ENCODE measurements at places on chromosomes 5 and 9. TPM values are rescaled to one million over a fixed set of nuclear protein-coding genes. Genes with fewer than 3 reads are reported as not detected.

Gene DIRAS2
- total RNA-seq = not detected

DNA sequence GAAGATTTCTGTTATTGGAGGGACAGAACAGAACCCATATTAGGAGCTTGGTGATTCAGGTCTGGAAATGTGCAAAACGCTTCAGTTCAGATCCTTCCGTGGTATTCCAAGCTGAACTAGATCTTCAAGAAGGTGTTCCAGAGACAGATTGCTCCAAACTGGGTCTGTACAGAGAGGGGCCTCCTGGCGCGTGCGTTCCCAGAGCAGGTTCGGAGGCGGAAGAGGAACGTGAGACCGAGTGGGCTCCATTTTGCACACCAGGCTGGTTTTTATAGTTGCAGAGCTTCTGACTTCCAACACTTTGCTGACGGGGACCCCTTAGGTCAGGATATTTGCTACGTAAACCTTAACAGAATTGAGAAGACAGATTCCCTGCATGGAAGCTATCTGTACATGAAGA lies 16.7 kb upstream of the RPL26L1 start:
- DNase-seq = no peak

Gene GRXCR2
- total RNA-seq = 2.7 TPM

DNA sequence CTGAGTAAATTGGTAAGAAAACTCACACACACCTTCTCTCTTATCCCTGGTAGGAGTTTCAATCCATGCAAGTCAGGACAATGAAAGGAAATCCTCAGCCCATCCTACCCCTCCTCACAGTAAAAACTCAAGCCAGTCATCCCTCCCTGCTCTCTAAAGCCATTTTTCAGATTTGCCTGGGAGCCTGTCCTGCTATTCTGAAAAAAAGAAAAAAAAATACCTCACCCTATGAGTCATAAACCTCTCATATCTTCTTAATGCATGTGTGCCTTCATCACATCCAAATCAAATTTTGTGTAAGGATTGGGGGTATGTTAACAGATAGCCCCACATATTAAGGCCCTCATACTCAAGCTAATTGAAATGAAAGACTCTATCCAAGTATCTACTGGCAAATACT lies 14.1 kb downstream of the UGT3A2 start:
- DNase-seq = no peak

DNA sequence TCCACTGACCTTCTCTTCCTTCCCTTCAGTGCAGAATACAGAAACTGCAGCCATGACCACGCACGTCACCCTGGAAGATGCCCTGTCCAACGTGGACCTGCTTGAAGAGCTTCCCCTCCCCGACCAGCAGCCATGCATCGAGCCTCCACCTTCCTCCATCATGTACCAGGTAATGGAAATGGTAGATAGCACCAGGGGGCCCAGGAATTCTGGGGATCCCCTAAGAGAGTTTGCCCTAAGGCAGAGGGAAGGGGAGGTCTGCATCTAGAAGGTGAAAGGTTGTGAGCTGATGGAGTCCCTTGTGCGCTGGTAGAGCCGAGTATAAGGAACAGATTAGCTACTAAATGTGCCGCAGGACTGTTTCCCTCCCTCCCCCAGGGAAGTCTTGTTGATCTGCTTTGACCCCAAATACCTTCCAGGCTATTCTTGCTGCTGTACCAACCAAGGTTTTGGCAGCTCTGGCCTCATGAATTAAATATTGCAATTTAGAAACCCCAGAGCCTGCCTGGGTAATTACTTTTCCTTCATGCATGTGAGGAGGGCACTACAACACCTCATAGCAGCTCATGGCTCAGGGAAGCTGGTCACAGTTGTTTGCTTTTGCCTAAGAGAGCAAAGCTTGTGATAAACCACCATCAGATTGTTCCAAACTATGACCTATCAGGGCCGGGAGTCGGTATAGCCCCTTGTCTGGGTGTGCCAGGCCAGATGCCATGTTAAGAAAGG lies 19.6 kb downstream of the CYFIP2 start:
- DNase-seq = no peak

Gene DRD1
- total RNA-seq = not detected

DNA sequence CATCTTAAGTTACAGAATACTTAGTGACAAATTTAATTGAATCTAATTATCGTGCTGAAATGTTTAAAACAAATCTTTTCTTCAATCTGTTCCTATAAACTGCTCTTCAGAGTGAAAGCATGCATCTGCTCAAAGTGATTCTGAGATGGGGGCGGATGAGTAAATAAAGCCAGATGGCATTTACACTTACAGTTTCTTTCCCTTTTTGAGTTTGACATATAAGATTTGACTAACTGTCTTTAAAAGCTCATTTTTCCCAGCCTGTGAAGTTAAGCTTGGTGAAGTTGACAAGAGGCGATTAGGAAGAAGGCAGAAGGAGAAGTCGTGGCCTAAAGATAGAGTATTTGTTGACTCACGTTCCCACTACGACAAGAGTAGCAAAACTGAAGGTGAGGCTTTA lies 137.4 kb downstream of the LPAR1 start:
- no peak for DNase-seq

DNA sequence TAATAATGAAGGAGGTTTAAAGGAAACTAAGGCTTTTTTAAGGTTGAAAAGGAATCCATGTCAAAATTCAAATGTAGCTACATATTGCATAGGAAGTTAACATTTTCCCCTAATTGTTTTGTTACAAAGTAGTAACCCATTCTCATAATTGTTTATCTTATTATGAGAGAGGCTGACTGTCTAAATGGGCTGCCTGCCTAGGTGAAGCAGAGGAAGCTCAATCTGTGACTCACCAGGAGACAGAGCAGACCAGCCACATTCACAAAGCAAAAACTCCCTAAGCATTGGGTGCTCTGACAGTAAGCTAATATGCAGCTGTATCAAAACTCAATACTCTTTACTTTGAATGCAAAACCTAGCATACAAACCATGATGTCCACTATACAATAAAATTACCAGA lies 208.5 kb downstream of the ROR2 start:
- no peak for DNase-seq

Gene NDUFA8
- total RNA-seq = 264 TPM

- no peak for DNase-seq
Observed at GRCh38 chr5:2895196-2895595, 143.7 kb upstream of the IRX2 start.

DNA sequence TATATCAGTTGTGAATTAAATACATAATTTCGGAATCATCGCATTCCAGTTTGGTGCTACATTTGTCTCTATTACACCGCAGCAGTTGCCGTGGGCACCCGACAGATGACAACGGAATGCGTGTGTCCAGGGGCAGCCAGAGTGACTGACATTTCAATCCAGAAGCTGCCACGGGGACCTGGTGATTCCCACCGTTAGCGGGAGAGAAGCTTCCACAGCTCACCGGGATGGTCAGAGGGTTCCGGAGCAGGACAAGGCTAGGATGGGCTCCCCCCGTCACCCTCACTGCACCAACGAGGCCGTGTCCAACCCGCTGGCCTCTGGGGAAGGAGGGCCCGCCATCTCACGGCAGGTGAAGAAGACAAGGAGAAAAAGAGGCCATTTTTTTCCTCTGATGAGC lies 86.8 kb downstream of the GTF3C4 start:
- no peak for DNase-seq

Gene SPINK1
- not detected for total RNA-seq

Gene TLR4
- 20.5 TPM for total RNA-seq

DNA sequence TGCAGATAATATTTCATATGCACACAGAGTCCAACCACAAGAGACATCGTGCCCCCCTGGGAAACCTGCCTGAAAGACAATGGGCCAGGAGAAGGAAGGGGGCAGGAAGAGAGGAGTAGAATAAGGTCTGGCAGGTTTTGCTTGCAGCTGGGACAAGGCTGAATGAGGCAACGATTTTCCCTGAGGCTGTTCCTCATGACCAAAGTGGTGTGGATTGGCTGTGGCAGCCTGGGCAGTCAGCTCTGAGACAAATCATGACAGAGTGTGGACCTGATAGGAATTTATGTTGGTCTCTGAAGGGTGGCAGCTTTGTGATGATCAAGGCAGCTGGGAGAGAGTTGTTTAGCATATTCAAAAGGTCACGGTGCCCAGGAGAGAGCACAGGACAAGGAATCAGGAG lies 119.3 kb downstream of the NMUR2 start:
- no peak for DNase-seq

Gene CDK9
- total RNA-seq = 49.0 TPM

Gene DNAI1
- not detected for total RNA-seq

GRCh38 chr5:3197304-3198073 lies 398.1 kb upstream of the IRX1 start:
- DNase-seq = no peak

- peak; percentile 76 for DNase-seq
Observed at GRCh38 chr9:17135295-17136160, 688 bp downstream of the CNTLN start.

- no peak for DNase-seq
Observed at GRCh38 chr9:126706698-126707053, 92.9 kb downstream of the LMX1B start.

Gene NOL8
- 15.7 TPM for total RNA-seq

DNA sequence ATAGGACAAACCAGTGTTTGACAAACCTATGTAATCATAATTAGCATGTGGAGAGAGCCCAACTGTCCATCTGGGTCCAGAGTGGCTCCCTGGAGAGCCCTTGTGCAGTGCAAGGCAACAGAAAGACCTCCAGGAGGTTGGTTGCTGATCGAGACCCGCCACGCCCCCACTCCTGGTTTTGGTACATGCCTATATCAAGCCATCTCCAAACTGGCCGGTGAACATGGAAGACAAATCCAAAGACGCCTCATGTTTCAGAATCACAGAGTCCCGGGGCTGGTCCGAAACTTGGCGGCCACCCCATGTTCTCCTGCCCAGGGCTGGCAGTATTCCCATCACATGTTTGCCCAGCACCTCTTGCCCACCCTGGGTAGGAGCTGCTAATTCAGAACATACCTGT lies 140.2 kb downstream of the PAX5 start:
- DNase-seq = no peak

DNA sequence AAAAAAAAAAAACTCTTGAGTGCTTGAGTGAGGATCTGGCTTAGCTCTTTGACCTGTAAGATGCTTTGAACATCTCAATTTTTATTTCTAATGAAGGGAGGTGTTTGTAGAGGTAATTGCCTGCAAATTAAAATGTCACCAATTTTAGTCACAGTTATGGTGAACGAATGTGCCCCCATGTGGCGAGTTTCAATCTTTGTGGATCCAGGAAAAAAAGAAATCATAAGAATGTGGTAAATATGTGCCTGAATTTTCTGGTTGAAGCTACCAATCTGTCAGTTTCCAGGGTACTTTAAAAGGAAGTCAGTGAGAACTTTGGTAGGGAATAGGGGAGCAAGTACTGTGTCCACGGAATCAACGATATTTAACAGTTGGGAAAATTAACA lies 1772.4 kb upstream of the CDH9 start:
- DNase-seq = no peak

Gene PRUNE2
- total RNA-seq = 30.5 TPM

- no peak for DNase-seq
Observed at GRCh38 chr5:157761690-157762621, 18.4 kb downstream of the LSM11 start.

GRCh38 chr5:114898602-114899001 lies 271.1 kb downstream of the TRIM36 start:
- DNase-seq = no peak

Gene PKD2L2
- not detected for total RNA-seq

- no peak for DNase-seq
Observed at GRCh38 chr5:5726401-5726800, 303.9 kb downstream of the ICE1 start.

GRCh38 chr5:120771202-120771601 lies 307.1 kb downstream of the PRR16 start:
- no peak for DNase-seq

Data from right cardiac atrium (tissue), 5 donors.